SJSA1 (cell line): ENCODE measurements at places on chromosomes 6 and 20. TPM values are rescaled to one million over a fixed set of nuclear protein-coding genes. Genes with fewer than 3 reads are reported as not detected.
A peak's percentile ranks its signal among the peaks of the same experiment; 100 is the strongest.

DNA sequence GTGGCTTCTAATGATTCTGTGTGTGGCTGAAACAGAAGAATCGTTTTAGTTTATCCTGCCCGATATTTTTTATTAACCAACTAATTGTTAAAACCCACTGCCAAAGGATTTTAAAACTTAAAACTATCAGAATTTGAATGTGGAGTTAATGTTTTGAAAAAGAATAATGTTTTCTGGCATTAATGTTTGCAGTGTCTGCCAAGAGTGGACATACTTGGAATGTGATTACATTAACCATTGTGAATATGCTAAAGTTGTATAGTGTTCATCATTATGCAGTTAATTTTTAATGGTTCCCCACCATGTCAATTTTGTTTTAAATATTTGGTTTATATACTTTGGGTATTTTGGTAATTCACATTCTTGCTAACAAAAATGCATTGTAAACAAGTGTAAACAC lies 24.4 kb downstream of the DCBLD1 start:
- DNase-seq = no peak

The OPRL1 gene
- 0.09 and 0.16 TPM in 2 replicates for total RNA-seq

The TRIM10 gene
- not detected in 2 replicates for total RNA-seq

The LAMP5 gene
- total RNA-seq = not detected in 2 replicates

GRCh38 chr6:71476371-71476770 lies 187.8 kb downstream of the OGFRL1 start:
- DNase-seq = no peak

DNA sequence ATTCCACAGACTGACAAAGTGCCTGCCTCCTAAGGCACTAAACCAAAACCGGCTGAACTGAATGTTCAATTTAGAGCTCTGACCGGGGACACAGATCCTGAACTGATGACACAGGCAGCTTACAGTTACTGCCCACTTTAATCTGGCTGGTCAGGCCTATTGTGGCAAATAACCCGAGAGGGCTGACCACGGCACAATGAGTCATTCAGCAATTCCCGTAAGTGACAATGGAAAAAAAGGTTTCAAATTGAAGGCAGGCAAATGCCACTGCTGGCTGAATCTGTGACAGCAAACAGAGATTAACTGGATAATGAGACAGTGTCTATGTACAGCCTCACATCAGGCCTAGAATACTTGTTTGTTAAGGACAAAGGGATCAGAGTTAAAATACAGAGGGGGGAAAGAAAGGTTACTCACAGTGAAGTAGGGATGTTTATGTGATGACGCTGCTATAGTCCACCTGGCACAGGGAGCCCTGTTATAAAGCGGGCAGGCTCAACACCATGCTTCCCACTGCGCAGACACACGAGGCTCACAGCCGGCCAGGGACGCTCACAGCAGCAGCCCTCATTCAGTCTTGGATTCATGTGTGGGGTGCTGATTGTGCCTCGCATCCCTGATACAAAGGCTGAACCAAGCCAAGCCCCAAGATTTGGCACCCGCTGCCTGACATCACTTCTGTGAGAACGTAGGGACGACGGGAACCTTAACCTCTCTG lies 54.4 kb downstream of the RTN4IP1 start:
- peak; percentile 85 for DNase-seq

DNA sequence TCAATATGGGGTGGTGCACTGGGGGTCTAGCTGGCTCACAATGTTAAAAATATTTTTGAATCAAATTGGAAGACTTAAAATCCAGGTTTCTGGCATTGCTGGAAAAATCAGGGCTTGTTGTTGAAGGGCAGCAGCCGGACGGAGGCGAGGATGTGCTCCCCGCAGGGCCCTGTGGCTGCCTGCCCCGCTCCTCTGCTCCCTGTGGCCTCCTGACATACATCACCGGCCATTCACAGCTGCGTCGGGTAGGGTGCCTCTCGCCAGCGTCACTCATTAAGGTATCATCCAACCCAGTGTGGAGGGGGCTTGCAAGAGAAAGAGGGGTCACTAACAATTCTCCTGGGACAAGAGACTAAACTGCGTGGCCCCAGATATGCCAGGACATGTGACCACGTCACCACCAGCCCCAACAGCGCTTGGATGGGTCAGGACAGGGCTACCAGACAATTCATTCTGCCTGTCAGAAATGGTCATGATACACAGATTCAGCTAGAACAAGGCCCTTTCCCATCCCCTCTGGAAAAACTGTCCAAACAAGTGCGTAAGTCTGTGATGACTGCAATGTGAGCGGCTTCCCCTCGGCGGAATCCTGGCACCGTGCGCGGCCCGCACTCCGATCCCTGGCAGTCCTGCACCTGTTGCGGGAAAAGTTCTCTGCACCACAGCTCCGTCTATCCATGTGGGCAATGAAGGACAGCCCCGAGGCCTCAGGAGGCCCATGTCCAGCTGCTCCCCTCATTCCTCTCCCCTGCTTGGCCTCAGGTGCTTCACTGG lies 12.0 kb downstream of the GATA5 start:
- DNase-seq = no peak

- no peak for DNase-seq
Observed at GRCh38 chr20:46627234-46627633, 24.0 kb downstream of the SLC13A3 start.

The TBX18 gene
- 17.5 and 35.1 TPM in 2 replicates for total RNA-seq
